NCI-H460 (cell line): ENCODE measurements at places on chromosomes 3 and 15. TPM values are rescaled to one million over a fixed set of nuclear protein-coding genes. Genes with fewer than 3 reads are reported as not detected.

DNA sequence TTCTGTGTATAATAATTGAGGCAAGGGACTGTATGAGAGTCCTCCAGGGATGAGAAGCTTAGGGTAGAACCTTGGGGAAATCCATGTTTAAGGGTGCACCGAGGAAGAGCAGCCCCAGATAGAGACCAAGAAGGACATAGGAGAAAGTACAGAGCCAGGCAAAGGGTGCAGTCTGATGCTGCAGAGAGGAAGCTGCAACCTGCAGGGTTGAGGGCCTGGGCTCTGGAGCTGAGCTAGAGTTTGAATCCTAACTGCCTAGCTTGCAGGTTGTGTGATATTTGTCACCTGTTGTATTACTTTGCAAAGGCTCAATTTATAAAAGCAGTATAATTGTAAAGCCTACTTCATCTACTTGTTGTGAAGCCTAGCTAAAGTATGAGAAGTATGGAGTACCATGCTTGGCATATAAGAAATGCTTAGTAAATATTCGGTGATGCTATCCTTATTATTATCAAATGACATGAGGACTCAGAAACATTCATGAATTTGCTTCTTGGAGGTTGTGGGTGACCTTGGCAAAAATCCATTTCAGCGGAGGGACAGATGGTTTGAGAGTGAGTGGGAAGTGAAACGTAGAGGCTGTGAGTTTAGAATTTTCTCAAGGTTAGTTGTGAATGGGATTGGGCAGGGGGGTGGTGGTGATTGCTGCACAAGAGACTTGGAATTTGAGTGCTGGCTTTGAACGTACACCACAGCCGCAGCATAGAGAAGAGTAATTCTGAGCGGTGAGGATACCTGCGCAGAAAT, 43.8 kb downstream of the PLCL2 start:
- no peak for DNase-seq

- no peak for DNase-seq
Observed at GRCh38 chr3:59450946-59451763, 401.3 kb upstream of the CFAP20DC start.

GPR62 gene
- total RNA-seq, result not detected in 2 replicates

CLSTN2 gene
- not detected in 2 replicates for total RNA-seq

NAALADL2 gene
- total RNA-seq, result 0.69 and 1.0 TPM in 2 replicates

MRPS11 gene
- 44.6 and 53.2 TPM in 2 replicates for total RNA-seq

CD86 gene
- not detected in 2 replicates for total RNA-seq

DNA sequence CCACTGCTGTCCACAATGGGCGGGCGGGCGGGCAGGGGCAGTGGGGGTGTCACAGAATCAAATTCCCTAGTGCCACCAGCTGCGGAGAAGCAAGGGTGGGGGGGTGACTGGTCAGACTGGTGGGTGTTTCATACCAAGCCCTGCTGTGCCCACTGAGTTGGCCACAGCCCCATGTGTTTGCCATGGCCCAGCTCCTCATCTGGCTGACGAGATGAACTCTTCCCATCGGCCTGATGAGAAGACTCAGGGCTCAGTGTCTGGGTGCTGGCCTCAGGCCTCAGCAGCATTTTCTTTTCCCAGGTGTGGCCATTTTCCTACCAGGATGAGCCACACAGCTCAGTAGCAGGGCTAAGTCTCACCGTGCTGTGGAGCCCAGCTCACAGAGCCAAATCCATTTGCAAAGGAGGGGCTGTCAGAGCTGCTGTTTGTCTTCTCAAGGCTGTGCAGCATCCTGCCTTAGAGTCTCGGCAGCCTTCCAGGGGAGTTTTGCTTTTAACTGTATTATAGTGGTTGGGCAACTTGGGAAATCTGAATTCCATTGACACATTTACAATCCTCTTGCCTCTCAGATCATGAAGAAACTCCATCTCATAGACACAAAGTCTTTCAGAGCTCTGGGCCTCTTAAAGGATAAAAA, 176.8 kb downstream of the ABHD5 start:
- no peak for DNase-seq

DNA sequence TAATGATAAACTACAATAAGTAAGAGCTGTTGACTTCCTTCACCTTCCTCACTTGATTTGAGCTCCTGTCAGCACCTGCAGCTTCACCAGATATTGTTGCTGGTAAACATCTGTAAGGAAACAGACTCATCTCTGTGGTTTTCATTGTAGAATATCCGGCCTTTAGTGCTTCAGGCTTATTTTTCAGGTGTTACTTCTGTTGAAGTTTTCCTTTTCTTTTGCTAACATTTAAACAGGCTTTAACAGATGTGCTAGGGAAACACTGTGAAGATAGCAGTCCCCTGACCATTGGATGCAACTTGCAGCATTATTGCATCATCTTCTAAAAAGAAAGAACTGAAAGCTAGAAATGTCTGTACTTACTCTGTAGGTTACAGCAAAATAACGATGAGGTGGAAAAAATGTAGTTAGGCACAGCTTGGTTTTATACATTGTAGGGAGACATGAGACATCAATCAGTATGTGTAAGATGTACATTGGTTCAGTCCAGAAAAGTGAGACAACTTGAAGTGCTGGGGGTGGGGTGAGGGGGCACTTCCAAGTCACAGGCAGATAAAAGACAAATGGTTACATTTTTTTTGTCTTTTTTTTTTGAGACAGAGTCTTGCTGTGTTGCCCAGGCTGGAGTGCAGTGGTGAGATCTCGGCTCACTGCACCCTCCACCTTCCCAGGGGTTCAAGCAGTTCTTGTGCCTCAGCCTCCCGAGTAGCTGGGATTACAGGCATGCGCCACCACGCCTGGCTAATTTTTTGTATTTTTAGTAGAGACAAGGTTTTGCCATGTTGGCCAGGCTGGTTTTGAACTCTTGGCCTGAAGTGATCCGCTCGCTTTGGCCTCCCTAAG, 10.2 kb downstream of the EDEM1 start:
- peak; percentile 40 for DNase-seq

- DNase-seq, result no peak
Observed at GRCh38 chr3:151899996-151900395, 26.6 kb downstream of the SUCNR1 start.

GRCh38 chr3:11847607-11848006, 922 bp upstream of the TAMM41 start:
- DNase-seq, result no peak

GRCh38 chr3:8603115-8603710, 41.4 kb downstream of the SSUH2 start:
- no peak for DNase-seq

DNA sequence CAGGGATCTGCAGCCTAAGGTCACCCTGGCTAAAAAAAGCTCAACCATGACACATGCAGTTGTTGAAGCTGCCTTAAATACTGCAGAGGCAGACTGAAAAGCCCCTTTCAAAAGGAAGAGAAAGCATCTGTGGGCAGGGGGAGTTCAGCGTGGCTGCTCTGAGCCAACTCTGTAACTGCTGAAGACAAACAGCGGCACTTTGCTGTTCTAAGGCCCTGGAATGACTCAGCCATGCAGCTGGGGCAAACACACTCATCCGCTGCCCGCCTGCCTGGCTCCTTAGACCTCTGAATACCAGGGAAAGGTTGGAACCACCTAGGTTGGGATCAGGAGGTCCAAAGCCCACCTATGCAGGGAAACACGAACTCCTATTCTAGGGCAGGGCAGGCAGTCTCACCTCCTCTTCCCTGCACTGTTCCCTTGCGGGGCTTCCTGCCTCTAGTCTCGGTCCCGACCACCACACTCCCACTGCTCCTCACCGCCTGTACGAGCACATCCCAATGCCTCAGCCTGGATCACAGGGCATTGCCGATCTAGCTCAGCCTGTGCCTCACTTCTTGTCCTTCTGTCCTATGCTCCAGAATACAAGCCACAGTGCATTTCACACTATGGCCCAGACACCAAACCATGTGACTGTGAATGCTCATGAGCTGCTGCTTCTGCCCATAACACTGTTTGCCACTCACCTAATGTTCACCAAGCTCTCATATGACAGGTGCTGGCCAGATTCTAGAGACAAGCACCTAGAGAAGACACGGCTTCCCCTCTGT, 6.6 kb upstream of the MUSTN1 start:
- no peak for DNase-seq

MAPKAPK3 gene
- total RNA-seq, result 31.6 and 39.4 TPM in 2 replicates

DNA sequence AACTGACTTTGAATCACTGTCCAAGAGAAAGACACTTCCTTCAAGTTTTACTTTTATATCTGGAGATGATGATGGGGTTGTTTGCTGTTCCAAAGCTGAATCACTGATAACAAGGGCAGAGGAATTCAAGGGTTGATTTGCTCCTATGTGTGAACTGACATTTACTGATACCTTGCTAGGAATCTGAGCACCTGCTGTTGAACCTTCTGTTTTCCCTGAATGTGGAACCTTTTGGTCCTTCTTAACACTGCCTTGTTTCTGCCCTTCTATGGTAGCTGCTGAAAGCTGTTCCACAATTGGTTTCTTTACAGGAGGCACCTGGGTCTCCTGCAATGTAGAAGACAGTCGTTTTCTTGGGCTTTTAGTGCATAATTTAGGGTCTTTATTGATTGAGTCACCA, 102.0 kb upstream of the NEDD4 start:
- no peak for DNase-seq

DNA sequence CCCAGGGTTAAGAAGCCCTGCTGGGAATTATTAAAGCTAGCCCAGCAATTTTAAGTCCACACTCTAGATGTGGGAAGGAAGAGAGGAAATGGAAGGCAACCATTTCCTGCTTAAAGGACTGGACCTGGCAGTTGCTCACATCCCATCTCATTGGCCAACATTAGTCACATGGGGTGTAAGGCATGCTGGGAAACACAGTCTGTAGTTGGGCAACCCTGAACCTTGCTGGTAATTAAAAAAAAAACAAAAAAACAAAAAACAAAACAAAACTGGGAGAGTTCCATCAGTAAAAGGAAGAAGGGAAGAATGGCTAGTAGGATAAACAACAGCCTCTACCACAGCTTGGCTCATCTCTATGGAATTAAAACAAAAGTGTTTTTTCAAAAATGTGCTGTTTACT, 136.0 kb downstream of the VGLL4 start:
- DNase-seq, result no peak

- DNase-seq, result no peak
Observed at GRCh38 chr15:45064386-45064785, 41.4 kb downstream of the SORD start.

GRCh38 chr3:186815435-186815834, 9.2 kb upstream of the RFC4 start:
- DNase-seq, result peak; percentile 24

DNA sequence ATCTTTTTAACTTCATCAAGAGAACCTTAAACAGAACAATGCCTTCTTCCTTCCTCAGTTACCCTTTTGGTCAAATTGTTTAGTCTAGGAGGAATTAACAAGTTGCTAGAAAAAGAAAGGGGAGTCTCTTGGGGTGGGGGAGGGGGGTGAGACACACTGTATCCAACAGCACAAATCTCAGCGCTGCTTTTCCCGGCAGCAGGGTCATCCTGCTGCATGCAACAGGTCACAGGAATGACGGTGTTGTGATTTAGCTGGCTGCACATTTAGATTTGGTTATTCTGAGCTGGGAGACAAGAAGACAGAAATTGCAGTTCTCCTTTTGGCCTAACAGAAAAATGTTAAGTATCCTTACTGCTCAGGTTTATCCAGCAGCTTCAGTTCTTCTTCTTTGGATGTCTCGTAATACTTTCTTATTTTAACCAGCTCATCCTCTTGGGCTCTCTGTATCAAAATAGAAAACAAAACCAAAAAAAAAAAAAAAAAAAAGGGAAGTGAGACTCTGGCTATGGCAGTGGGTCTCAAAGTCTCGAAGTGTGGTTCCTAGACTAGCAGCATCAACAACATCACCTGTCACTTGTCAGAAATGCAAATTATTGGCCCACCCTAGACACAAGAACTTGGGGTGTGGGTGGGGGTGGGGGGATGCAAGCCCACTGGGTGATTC, 190.5 kb downstream of the GREM1 start:
- DNase-seq, result no peak

DNA sequence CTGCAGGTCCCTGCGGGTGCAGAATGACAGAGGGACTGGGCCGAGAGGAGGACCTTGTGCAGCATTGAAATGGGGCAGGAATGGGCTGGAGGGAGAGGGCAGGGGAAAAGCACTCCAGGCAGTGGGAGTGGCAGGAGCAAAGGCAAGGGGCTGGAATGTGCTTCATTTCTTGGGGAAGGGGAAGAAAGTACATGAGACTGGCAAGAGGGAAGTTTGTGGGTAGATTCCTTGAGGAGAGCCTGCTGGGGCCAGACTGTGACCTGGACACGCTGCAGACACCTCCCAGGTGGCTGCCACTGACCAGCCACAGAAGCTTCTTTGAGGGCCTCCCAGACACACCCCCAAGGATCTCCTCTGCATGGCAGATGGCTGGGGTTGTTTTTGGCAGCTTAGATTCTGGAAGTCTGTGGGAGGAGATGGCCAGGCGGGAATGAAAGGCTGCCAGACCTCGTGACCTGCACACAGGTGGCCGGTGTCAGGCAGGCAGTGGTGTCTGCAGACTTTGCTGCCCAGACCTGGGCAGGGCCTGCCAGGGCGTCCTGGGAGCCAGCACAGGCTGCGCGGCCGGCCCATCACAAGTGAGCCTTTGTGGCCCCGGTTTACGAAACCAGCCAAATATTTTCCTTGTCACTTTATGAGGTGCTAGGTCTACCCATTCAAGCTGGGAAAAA, 53.1 kb downstream of the SPSB4 start:
- DNase-seq, result no peak

IL20RB gene
- 7.1 and 8.8 TPM in 2 replicates for total RNA-seq

GOLGA8G gene
- not detected in 2 replicates for total RNA-seq

SCAANT1 gene
- total RNA-seq, result not detected in 2 replicates

- no peak for DNase-seq
Observed at GRCh38 chr3:59481776-59482400, 432.1 kb upstream of the CFAP20DC start.
